NCI-H187 treated with DMSO at 0.1 percent for 48 hours (cell line): ENCODE measurements at places on chromosomes 5 and 9.

- DNase-seq, result no peak
Observed at GRCh38 chr5:54224103-54224826, 86.1 kb downstream of the ARL15 start.

DNA sequence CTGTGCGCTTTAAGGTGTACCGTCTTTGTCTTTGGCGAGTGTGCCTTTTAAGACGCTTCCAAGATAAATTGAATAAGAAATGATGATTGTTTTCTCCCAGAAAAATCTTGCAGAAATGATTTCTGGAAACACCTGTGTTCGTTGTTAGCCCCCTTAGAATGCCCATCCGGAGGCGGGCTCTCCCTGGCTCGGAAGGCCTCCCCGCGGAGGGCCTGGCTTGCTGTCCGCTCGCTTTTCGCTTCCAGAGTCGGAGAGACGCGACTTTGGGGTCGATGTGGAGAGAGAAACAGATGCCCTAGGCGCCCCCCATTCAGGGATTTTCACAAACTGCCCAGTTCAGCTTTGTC lies 23.9 kb downstream of the LECT2 start:
- DNase-seq, result no peak

DNA sequence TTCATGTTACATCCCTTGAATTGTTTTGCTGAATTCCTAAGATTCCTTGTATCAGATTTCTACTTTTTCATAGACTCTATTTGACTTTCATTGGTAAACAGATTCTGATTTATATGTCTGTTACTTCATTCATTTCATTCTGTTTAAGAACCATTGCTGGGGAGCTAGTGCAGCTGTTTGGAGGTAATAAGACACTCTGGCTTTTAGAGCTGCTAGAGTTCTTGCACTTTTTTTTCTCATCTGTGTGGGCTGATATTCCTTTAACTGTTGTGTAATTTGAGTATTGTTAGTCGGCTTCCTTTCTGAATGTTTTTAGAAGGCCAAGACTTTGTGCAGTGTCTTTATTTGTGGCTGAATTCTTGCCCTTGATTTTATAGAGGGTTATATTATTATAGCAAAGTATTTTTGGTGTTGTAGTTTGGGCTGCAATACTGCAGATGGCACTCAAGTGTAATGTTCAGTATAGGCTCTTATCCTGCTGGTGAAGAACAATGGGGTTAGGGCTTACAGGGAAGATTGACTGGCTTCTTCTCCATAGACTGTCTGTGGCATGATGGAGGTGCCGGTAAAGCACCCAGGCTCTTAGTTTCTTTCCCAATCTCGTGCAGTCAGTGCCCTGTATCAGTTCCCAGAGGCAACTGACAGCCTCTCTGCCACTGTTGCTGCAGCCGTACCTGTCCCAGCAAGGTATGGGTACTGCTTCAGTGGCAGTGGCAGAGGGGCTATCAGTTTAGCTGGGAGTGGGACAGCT lies 162.2 kb downstream of the OXCT1 start:
- no peak for DNase-seq

GRCh38 chr5:61290791-61291210 lies 41.3 kb upstream of the ZSWIM6 start:
- DNase-seq, result no peak

DNA sequence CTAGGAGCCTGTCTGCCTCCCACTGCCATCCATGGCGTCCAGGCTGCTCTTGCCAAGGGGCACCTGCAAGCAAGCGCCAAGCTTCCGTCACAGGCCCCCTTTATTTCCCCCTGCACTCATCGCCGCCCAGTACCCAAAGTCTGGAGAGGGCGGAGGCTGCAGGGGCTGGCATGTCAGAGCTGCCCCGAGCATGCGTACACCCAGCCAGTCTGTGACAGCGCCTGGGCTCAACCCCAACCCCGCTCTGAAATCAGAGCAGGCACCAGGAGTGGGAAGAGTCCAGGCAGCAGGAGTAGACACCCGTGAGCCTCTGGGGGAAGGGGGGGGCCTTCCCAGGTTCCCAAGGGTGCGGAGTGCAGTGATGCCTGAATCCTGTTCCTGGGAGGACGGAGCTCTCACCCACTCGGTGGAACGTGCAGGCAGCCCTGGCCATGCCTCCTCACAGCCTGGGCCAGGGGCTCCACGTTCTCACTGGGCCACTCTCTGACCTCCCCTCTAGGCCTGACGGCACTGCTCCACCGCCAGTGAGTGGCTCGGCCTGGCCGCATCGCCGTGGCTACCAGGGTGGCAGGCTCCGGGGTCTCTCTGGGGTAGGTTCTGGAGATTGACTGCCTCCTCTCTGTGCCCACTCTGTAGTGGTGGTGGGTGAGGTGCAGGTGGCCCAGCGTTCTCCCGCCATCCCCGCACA lies 469.0 kb downstream of the CDH9 start:
- DNase-seq, result no peak

- DNase-seq, result no peak
Observed at GRCh38 chr5:149789835-149790234, 59.7 kb downstream of the PPARGC1B start.

- DNase-seq, result no peak
Observed at GRCh38 chr9:126024581-126025230, 277.5 kb downstream of the PBX3 start.

- DNase-seq, result no peak
Observed at GRCh38 chr5:163489055-163489744, 16.2 kb upstream of the MAT2B start.

DNA sequence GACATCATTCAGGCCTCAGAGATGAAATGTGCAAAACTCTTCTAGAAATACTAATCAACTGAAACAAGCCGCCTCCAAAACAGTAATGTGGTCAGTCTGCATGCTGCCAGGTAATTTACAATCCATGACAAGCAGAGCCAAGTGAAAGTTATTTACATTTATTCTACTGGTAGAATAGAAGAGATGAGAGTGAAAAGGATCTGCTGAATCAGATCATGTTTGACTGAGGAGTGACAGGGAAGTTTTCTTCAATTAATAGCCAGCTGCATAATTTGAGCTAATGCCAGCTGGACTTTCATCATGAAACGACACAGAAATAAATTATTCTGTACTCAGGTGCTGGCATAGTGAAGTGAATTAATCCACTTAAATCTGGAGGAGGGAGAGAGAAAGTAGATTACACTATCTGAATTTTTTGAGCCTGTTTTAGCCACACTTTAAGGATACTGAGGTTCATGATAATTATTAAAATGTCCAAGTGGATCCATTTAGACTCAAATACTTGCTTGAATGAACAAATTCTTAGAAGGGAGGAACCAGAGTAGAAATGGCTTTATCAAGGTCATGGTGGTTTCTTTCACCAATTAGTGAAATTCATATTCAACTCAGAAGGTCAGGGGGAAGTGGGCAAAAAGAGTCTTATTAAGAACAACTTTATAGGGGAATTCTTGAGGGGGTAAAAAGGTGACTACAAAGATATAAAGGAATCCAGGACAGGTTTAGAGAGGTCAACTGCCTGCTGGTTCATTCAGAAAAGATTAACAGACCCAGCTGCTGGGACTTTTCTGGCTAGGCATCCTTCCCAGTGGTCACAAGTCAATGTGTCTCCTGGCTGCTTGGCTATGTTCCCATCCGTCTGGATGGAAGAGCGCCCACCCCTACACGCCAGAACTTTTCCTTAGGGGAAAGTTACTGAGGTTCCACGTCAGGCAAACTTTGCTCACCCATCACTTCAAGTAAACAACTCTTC lies 350.4 kb downstream of the PDE4D start:
- no peak for DNase-seq

GRCh38 chr5:173287086-173287485 lies 41.1 kb downstream of the STC2 start:
- DNase-seq, result no peak

- no peak for DNase-seq
Observed at GRCh38 chr9:25861421-25861820, 183.2 kb upstream of the TUSC1 start.

DNA sequence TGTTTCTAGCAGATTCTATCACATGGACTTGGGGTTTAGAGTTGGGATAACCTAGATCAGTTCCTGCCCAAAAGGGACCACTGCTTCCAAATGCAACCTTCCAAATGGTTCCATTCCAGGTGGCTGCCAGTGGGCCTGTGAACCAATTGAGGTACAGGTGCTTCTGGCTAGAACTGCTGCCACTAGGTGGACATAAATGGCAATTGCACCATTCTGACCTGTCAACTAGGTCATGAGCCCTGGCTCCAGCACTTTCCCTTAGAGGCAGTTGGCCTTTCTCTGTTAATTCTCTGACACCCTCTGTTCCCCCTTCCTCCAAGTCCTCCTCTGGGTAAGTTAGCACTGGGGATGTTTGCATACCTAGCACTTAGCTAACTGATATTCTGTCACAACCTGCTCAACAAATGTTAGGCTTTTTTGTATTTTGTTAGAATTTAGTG lies 16.6 kb upstream of the HEMGN start:
- no peak for DNase-seq

DNA sequence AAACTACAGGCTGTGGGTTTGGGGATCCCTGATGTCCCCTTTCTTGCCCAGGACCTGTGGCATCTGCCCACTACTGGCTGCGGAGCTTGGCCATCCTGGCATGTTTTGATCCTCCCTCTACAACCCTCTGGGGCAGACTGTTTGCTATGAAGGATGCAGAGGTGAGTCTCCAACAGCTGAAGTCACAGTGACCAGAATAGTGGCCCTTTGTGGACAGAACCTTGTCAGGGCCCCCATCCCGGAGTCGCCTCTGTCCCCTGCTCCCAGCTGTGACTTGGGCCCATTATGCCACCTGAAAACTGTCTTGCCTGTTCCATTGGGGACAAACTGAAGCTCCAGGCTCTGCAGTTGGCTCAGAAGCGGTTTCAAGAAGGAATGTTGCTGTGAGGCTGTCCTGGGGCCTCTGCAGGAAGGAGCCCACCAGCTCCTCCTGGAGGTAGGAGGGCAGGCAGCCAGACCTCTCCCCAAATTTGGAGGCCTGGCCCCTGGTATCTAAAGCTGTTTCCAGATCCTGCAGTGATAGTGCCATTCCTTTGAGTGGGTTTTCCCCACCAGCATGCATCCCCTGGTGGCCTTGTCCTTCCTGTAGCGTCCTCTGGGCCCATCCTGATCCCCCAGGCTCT lies 93.3 kb downstream of the BARX1 start:
- DNase-seq, result no peak

- DNase-seq, result no peak
Observed at GRCh38 chr5:157143127-157143971, 684 bp upstream of the MED7 start.

DNA sequence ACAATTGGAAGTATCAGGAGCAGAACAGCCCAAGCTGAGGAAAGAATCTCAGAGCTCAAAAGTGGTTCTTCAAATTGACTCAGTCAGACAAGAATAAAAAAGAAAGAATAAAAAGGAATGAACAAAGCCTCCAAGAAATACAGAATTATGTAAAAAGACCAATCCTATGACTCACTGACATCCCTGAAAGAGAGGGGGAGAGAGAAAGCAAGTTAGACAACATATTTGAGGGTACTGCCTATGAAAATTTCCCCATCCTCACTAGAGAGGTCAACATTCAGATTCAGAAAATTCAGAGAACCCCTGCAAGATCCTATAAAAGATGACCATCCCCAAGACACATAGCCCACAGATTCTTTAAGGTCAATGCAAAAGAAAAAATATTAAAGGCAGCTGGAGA lies 173.2 kb downstream of the ALDH1A1 start:
- no peak for DNase-seq

DNA sequence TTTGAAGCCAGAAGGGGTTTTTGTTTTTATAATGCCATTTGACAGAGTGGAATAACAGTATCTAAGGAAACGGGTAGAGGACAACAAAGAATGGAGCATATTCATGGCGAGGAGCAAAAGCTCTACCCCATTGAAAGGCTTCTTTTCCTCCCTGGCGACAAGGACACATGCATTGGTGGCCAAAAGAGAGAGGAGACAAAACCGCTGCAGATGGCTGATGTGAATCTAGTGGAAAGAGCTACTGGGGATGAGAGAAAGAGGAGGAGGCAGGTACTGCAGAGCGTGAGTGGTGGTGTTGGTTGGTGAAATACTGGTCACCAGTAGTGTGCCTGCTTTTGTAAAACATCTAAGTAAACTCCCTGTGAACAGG lies 491 bp downstream of the APC start:
- DNase-seq, result no peak

GRCh38 chr9:131060900-131061630 lies 35.3 kb upstream of the AIF1L start:
- DNase-seq, result no peak

DNA sequence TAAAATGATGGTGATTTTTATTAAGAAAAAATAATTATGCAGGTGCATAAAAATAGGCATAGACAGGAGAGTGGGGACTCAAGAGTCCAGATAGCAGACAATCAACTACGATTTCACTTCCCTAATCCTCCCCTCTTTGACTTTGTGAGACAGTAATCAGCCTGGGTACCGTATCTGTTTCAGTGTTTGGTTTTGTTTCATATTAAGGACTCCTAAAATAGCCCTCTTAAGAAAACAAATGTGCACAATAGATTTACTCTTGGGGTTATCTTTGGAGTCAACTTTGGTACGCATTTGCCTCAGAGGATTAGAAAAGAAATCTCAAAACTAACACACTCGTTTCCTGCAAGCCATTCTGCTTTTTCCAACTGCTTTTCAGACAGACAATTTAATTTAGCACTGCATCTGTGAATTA lies 96.3 kb downstream of the ZNF608 start:
- DNase-seq, result no peak

GRCh38 chr5:52469420-52469819 lies 318.3 kb upstream of the ITGA1 start:
- DNase-seq, result no peak

GRCh38 chr9:31347082-31347617 lies 1037.3 kb upstream of the ACO1 start:
- DNase-seq, result no peak

DNA sequence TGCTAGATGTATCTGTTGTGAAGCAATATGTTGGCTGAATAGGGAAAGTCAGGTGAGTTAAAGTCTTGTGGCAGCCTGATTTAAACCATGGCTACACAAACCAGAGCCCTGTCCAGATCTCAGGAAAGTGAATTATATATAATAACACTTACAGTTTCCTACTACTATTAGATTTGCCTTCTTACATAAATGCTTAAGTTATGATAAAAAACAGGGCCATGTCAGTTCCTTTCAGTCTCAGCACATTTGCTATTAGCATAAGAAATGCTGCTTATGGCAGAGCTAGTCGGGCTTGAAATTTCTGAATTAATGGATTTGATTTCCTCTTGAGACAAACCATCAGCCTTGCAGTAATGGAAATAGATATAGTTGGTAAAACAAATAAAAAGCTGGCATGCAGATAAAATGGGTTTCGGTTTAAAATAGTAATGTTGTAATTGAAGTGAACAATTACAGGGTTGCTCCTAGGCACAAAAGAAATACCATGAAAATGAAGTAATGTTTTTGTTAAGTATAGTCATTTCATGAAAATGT lies 664.2 kb upstream of the ZNF608 start:
- no peak for DNase-seq

DNA sequence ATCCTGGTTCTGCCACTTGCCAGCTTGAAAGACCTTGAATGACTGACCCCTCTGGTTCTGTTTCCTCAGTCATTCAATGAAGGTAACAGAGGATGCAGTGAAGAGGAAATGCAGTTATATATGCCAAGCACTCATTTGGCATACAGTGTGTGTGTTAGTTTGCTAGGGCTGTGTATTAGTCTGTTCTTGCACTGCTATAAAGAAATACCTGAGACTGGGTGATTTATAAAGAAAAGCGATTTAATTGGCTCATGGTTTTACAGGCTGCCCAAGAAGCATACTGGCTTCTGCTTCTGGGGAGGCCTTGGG lies 8.6 kb upstream of the WHRN start:
- no peak for DNase-seq
